ENCODE measurements at places on chromosomes 13 and 19.

DNA sequence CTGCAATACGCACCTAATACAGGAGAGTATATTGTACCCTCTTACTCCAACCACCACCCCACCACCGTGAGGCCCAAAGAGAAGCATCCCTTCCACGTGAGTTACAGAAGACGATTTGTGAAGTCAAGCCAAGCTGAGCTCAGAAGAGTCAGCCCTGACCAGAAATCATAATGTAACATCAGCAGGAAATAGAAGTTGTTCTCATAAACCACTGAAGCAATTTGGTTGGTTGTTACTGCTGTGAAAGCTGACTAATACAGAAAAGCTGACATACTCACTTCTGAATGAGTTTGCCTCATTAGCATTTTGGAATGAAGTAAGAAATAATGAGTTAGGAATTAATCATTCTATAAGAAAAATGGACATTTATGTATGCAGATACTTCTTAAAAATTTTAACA lies 749.4 kb upstream of the SLC10A2 start:
- DNase-seq, result no peak

DNA sequence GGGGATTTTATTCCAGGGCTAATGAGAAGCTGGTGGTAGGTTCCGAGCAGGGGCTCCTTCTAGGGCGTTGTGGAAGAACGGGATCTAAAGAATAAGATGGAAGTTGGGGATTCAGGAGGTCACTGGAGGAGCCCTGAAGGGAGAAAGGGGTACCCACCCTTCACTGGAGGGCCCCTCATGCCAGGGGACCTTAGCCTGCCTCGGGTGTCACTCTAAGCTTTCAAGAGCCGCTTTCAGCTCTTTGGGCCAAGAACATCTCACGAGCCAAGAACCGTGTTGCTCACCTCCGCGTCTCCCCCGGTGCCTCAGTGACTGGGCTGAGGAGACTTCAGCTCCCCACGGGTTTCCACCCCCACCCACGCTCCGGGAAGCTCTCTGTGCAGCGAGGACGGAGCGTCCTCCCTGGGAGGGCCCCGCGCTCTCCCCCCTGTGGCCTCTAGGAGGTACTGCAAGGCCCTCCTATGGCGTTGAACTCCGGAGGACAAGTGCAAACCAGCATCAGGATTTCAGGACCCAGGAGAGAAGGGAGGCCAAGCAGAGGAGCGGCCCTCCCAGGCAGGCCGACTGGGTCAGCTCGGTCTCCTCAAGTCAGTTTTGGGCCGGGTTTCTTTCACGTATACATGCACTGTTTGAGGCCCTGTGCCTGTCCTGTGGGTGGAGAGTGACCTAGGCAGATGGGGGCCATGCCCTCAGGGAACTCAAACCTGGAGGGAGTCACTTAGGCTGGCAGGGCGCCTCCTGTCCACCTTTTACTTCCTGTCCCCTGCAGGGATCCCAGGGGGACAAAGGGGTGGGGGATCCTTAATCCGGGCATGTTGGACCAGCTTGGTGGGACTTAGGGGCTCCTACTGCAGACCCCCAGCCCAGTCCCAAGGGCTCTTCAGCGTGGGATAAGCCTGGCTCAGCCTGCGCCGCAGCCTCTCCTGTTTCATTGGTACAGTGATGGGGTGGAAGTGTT lies 5.1 kb upstream of the KRTDAP start:
- peak; percentile 58 for DNase-seq

- peak; percentile 61 for DNase-seq
Observed at GRCh38 chr13:35720690-35721554, 244.4 kb upstream of the MAB21L1 start.

DNA sequence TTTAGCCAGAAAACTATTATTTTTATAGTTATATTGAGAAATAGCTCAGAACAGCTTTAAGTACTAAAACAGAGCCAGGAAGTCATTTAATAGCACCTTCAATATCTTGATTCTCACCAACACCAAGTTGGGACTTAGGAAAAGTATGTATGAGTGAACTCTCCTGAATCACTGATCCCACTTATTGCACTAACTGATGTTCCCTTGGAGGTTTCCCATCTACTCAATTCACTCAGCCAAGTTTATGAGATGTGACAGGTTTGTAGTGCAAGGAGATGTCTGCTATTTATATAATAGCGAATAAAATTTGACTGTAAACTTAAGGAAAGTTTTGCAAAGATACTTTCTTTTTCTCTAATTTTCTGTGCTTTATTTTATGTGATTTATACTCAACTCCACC lies 1147.6 kb upstream of the PCDH20 start:
- DNase-seq, result no peak

- DNase-seq, result peak; percentile 16
Observed at GRCh38 chr19:31214997-31215396, 134.2 kb downstream of the TSHZ3 start.

GRCh38 chr19:16919496-16919895 lies 30.7 kb downstream of the F2RL3 start:
- no peak for DNase-seq

- DNase-seq, result peak; percentile 52
Observed at GRCh38 chr13:51844862-51845573, at the start of gene TMEM272. Gene TMEM272, minus strand, starts transcription at chr13:51845177. Its CDS starts 6,647 bp downstream, at chr13:51838530.

DNA sequence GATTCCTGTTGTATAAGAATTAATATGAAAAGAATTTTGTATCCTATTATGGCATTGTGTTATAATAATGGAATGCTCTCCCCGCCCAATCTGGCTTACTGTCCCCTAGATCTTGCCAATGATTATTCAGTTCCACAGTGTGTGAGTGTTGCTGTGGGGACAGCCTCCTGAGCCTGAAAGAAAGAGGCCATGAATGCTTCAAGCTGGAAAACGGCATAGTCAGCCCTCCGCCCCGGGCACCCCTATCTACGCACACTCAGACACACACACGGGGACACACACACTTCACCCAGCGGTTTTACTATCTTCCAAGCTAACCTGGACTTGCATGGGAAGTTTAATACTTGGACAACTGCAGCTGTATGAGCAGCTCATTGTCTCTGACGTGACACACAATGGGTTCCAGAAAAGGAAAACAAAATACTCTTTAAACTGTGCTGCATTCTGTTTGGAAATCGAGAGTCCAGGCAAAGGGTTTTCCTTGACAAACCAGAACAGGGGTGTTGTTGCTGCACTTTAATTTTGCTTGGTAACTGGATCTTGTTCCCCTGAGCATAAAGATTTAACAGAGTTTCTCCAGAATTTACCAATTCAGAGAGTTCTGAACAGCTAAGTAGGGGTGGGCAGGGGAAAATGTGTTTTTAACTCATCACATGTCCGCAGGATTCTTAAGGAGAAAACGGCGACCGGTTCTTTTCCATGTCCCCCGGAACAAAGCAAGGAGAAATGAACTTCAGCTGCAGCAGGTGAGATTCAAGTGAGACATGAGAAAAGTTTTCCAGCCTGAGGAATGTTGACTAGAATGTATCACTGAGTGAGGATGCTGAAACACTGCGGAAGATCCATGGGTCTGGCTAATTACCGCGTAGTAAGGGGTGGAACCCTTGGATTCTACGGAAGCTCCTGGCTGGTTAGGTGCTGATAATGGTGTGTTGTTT lies 472.9 kb downstream of the FOXO1 start:
- DNase-seq, result no peak

DNA sequence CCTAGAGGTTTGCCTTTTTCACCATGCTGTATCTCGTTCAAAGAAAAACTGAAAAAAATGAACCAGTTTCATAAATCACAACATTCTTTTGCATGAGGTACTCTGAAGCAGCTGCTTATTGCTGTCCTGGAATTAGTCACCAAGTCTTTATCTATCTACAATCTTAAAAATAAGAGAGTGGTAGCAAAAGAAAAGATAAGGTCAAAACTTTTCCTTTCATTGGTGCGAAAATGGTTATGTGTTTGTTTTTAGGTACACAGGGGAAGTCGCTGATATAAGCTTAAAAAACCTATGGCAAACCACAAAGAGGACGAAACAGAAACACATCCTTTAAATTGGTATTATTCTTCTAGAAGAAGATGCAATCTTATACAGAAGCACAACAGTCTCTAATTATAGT lies 20.7 kb downstream of the OBI1 start:
- no peak for DNase-seq

GRCh38 chr19:42467183-42467760 lies 24.5 kb upstream of the CXCL17 start:
- no peak for DNase-seq

GRCh38 chr19:41299755-41300089 lies 10.2 kb upstream of the CCDC97 start:
- DNase-seq, result peak; percentile 85

- no peak for DNase-seq
Observed at GRCh38 chr19:28523619-28524018, 689.3 kb downstream of the UQCRFS1 start.

DNA sequence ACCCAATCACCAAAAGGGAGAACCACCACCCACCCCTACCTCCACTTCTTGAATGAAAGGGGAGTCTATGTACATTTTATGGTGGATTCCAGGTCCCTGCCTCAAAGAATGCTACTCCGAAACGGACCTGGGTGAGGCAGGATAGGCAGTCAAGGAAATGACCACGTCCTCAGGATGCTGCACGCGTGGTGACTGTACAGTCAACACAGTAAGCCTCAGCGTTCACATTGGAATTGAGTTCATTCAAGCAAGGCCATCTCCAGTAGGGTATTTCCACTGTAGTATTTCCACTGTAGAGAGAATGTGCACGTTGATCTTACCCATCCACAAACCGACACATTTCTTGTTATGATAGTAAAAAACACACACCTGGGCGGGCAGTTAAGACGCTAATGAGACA lies 16.9 kb downstream of the ZSCAN5C start:
- no peak for DNase-seq

GRCh38 chr13:40368127-40368891 lies 298.1 kb downstream of the FOXO1 start:
- no peak for DNase-seq

GRCh38 chr13:39159393-39159792 lies 121.1 kb downstream of the NHLRC3 start:
- no peak for DNase-seq

DNA sequence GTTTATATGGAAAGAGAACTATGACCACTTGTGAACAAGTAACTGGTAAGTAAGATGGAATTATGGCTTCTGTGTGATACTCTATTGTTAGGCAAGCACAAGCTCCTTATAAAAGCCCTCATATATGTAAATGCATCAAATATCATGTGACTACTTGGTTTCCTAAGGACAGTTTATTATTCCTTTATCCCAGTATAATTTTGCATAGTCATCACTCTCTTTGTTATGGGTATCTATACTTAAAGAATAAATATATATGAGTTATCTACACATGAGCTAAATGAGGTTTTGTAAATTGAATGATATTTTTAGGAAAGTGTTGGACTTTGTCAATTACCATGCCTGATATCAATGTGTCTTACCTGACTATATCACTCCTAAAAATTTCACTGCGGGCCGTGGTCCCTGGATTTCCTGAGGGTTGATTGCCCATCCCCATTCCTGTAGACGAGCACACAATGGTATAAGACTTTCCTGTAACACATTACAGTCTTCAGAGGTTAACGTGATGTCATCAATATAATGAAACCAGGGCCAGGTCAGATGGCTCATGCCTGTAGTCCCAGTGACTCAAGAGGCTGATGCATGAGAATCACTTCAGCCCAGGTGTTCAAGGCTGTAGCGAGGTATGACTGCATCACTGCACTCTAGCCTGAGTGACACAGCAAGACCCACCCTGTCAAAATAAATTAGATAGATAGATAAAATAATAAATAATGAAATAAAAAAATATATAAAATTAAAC lies 20.7 kb downstream of the ZNF844 start:
- DNase-seq, result no peak

DNA sequence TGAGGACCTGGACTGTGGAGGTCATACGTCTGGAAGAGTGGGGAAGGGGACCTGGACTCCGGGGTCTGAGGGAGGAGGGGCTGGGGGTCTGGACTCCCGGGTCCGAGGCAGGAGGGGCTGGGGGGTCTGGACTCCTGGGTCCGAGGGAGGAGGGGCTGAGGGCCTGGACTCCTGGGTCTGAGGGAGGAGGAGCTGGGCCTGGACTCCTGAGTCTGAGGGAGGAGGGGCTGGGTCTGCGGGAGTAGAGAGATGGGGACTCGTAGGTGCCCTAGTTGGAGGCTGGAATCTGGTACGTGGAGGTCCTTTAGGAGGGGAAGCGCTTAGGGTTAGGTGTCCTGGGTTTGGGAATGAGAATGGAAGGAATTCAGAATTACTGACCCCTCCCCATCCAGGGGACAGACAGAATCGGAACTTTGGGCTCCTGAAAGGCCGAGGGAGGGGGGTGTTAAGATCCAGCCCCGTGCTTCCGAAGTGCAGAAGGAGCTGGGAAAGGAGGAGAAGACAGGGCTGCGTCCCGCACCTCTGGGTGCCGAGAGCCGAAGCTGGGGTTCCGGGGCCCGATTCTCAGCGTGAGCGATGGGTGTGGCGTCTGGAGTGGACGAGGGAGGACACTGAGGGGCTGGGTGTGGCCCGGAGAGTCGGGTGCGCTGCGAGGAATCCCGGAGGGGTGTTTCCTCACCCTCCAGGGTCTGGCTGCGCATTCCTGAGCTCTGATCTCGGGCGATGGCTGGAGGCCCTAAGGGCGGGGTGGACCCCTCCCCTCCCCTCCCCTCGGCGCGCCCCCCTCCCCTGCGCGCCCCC lies 608 bp downstream of the MYADM start:
- DNase-seq, result peak; percentile 79

- DNase-seq, result peak; percentile 71
Observed at GRCh38 chr19:40592170-40592569, 9.0 kb upstream of the LTBP4 start.

DNA sequence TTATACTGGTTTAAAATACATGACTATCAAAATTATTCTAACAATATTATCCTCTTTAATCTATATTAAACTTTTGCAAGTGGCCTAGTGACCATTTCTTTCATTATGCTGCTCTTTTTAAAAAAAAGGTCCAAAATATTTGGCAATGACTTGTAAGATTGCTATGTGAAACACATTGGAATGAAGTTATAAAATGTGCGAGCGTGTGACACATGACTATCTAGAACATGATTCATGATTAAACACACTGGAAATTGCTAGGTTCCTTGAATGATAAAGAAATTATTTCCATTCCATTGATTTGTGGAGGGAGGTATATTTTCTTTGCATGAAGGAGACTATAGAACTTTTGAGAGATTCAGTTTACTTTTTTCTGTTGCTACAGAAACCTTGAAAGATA lies 739.1 kb downstream of the DIAPH3 start:
- DNase-seq, result no peak

DNA sequence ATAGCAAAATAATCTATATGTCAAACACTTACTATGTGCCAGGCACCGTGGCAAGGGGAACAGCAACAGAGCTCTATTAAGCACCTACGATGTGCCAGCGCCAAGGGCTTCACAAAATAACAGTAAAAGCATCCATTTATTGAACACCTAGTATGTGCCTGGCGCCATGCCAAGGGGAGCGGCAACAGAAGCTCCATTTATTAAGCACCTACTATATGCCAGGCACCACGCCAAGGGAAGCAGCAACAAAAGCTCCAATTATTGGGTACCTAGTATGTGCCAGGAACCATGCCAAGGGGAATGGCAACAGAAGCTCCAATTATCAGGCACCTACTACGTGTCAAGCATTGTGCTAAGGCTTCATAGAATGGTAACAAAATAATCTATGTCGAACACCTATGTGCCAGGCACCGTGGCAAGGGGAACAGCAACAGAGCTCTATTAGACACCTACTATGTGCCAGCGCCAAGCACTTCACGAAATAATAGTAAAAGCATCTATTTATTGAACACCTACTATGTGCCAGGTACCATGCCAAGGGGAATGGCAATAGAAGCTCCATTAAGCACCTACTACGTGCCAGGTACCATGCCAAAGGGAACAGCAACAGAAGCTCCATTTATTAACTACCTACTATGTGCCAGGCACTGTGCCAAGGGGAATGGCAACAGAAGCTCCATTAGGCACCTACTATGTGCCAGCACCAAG lies 107.7 kb downstream of the PTPRS start:
- no peak for DNase-seq
